NCI-H2107 (cell line): ENCODE measurements at places on chromosomes 11 and 22.
A peak's percentile ranks its signal among the peaks of the same experiment; 100 is the strongest.

DNA sequence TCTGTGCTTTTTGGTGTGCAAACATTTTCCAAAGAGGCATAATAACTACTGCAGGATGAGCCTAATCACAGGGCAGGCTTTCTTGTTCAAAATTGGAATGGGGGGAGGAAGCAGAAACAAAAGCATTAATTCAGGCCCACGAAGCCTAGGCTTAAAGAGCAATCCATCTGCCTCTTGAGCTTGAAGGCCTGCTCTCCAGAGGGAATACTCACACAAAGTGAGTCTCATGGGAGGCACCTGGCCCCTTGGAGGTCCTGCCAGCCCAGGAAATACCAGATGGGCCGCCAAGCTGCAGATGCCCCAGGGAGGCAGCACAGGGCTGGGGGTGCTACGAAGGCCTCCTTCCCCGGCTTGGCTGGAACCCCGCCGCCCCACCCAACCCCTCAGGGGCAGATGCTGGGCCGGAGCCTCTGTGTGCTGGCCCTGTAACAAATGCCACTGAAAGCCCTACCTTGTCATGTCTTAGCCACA, 39.3 kb upstream of the COMT start:
- peak; percentile 50 for DNase-seq

- no peak for DNase-seq
These were observed 12.2 kb downstream of the TKFC start for GRCh38 chr11:61345170-61345610.

- DNase-seq = no peak
These were observed 90.5 kb downstream of the PIWIL4 start for GRCh38 chr11:94657629-94658028.

DNA sequence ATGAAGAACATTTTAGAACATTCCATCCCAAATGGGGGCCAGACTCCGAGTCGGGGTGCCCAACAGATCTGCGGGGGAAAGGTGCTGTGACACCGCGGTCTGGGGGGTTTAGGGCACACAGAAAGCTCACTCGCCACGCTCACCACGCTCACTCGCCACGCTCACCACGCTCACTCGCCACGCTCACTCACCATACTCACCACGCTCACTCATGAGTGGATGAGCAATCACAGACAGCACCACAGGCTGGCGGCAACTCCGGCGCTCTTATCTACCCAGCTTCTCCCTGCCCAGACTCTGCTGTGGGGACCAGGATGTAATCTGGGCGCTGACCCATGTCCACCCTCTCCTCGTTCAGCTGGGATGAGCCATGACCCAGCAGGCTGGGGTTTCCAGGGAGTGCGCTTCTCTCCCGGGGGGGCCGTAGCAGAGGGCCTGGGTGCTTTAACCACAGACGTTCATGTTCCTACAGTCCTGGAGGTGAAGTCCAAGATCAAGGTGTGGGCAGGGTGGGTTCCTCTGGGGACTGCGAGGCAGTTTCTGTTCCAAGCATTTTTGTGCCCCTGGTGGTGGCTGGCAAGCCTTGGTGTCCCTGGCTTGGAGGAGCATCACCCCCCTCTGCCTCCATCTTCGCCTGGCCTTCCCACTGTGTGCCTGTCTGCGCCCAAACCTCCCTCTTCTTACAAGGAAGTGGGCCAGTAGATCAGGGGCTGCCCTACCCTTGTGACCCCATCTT, 141.2 kb downstream of the CTTN start:
- no peak for DNase-seq

- DNase-seq = no peak
These were observed 2.5 kb downstream of the USP18 start for GRCh38 chr22:18152519-18152918.

DNA sequence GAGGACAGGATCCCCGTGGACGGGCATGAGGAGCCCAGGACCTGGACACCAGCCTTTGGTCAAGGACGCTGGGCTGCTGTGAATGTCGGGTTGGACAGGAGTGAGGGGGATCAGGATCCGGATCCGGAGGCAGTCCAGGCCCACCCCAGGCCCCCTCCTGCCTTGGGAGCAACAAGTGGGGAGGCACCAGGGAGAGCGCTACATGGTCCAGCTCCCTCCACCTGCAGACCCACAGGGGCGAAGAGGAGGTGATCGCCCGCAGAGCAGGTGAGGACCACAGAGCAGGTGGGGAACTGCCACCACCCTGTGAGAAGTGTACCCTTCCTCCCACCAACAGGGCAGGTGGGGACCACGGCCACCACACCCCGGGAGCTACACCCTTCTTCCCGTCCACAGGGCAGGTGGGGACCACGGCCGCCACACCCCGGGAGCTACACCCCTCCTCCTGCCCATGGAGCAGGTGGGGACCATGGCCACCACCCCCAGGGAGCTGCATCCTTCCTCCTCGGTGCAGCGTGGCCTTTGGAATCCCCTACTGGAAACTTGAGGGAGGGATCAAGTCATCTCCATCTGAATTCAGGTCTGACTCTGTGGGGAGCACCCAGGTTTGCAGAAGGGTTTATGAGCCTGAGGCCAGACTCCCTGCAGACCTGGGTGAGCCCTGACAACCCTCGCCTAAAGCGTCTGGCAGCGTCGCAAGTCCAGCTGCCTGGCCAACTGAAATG, 141.0 kb downstream of the BRD1 start:
- no peak for DNase-seq

DNA sequence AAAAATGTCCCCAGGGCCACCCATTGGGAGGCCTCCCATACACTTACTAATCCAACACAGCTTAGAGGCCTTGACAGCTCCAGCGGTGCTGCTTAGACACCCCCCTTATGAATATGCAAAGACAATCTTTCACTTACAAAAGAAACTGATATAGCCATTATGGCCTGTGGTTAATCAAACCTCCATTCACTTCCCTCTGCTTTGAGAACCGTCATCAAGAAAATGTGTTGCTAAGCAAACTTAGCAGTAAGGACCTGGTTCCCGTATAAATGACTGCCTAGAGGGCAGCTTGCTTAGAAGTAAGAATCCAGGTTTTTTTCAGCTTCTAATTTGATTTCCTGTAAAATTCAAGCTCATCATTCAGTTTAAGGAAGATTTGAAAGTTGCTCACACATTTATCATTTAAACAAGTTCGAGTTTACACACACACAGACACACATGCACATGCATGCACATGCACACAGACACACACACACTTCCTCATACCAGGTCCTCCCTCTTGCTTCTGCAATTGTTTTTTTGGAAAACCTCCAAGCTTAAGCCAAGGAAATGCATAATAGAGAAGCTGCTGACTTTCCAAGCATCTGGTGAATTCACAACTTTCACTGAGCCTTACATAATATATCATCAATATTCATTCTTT, 137.7 kb upstream of the BLID start:
- no peak for DNase-seq

DNA sequence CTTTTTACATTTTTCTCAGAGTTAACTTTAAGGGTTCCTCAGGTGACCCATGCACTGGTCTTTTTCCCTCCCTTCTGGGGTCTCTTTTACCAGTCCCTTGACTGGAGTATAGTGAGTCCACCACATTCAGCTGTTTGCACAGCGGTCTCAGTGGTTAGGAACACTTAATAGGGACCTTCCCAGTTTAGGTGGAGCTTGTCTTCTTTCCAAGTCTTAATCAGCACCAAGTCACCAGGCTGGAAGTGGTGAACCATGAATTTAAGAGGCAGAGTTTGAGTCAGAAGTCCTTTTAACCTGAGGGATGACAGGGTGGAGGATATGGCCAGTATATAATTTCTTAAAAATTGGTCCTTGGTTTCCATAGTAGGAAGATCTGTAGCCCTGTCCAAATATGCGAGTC, 349.7 kb upstream of the MPPED2 start:
- no peak for DNase-seq

DNA sequence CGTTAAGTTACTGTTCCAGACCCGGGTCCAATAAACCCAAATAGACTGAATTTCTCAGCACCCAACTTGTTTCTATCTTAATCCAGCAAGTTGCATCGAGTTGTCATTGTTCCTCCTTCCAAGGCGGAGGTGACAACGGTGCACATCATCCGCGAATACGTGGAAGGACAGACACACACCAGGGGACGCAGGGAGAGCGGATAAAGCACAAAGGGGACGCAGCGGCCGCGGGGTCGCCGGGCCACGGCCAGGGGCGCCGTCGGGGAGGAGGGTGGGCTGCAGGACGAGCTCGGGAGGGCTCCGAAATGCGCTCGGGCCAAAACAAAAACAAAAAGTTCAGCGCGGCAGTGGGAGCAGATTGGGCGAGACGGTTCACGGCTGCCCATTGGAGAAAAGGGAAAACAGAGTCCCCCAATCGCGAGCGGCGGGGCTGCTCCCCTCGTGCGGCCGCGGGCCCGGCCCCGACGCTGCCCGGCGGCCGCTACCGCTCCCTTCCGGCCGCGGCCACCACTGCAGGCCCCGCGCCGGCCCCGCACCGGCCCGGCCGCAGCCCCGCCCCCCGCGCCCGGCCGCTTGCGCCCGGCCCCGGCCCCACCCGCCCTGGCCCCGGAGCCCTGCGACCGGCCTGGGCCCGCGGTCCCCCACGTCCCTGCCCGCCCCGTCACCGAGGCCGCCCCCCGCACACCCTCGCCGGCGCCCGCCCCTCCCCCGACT, 518 bp downstream of the KMT5B start:
- no peak for DNase-seq

- DNase-seq = no peak
These were observed 513.1 kb downstream of the MIAT start for GRCh38 chr22:27170491-27170890.

- DNase-seq = peak; percentile 7
These were observed 1.1 kb upstream of the CD6 start for GRCh38 chr11:60970369-60970774.

GRCh38 chr11:128582496-128583366, 4.6 kb downstream of the ETS1 start:
- DNase-seq = no peak

DNA sequence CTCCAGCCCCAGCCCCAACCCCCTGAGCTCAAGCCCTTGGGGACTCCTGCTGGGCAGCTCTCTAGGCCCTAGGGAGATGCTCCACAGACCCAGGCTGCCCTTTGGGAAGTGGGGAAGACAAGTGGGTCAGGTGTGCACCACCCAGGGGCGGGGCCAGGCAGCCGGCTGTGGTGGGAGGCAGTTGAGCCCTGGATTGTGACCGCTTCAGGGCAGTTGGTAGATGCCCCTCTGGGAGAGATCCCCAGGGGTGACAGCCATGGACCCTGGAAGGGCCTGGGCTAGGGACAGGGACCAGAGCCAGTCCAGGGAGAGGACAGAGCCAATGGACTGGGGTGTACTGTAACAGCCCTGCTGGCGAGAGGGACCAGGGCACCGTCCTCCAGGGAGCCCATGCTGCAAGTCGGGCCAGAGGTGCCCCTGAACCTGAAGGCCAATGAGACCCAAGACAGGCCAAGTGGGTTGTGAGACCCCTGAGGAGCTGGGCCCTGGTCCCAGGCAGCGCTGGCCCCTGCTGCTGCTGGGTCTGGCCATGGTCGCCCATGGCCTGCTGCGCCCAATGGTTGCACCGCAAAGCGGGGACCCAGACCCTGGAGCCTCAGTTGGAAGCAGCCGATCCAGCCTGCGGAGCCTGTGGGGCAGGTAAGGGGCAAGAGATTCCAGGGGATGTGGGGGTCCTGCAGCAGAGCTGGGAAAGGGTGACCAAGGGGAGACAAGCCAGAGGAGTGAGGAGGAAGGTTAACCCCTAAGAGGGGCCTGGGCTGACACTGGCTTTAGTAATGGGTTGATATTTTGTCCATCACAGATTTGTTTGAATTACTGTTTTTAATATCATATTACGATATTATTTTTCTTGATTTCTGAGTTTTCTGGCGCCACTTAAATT, at the start of gene IGLL5:
Gene IGLL5 (plus strand): TSS at position 196 of the 883 bp plus-strand sequence. CDS start 238 bp downstream, at position 434.
- no peak for DNase-seq

- no peak for DNase-seq
These were observed 11.0 kb upstream of the BLID start for GRCh38 chr11:122127020-122127419.

- no peak for DNase-seq
These were observed 29.0 kb upstream of the NAP1L4 start for GRCh38 chr11:3021125-3021524.

DNA sequence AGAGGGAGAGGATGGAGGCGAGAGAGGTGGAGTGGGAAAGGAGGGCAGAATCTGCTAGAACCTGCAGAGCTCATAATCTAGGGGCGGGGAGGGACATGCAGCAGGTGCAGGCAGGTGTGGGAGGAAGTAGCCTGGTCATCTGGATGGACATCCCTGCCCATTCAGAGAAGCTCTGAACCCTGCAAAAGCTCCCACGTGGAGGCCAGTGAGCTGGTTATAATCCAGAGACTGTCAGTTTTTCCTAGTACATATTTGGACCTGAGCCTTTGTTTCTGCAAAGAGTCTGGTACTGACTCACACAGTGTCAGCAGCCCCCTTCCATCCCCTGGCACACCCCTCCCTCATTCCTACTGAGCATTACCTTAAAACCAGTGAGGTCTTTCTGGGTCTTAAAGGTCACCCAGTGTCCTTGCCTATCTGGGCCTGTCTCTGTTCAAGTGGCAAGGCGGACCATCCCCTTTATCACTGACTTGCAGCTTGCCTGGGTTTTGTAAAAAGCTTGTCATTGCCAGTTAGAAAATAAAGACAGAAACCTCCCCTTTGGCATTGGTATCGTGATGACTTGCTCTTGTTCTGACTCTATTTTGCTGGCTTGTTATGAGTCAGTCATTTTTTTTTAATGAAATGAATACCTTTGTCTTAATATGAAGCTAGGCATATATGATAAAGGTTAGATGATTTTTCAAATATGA, 26.1 kb downstream of the PTPRJ start:
- no peak for DNase-seq

- no peak for DNase-seq
These were observed 51.7 kb downstream of the GRAMD4 start for GRCh38 chr22:46671824-46672432.

DNA sequence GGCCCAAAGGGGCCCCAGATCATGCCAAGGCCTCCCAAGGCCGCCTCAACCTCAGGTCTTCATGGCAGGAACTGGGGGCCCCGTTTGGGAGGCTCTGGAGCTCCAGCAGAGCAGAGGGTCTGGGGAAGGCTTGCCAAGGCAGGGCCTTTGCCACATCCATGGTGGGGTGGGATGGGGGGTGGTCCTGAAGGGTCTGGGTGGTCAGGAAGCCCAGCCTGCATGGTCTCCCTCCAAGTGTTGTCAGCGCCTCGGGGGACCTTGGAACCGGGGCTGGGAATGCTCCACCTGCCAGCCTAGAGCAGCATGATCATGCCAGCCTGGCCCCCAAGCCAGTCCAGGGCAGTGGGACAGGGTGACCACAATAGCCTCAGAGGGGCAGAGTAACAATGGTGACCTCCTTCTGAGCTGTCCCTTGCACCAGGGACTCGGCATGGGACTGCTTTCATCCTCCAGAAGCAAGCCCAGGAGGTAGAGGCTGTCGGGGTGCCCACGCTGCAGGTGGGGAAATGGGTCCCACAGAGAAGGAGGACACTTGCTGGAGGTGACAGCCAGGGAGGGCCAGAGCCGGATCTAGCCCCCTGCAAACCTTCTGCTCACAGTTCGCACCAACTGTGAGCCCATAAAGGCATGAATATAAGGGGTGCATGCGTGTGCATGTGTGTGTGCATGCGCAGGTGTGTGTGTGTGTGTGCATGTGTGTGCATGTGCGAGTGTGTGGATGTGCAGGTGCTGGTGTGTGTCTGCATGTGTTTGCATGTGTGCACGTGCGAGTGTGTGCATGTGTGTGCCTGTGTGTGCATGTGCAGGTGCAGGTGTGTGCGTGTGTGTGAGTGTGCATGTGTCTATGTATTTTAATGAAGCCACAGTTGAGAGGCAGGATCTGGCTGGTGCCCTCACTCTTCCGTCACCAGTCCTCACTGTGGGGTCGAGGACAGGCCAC, 63.8 kb downstream of the MYEOV start:
- DNase-seq = no peak
